ENCODE measurements at places on chromosomes 2 and 18.

DNA sequence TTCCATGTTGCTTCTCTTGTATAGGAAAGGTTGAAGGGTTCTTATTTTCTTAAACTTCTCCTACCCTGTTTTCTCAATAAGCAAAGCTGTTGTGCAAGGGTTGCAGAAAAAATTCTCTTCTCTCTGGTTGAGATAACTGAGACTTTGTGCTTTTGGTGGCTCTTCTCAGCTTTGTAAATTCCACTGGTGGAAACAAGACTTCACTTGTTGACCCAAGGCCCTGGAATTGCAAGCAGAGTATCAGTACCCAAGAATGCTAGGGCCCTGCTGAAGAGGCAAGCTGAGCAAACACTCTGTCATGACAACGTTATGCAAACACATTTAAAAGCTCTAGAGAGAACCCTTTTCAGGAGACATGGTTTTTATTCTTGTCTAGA is 294.7 kb upstream of the EPAS1 start:
- DNase-seq: no peak

DNA sequence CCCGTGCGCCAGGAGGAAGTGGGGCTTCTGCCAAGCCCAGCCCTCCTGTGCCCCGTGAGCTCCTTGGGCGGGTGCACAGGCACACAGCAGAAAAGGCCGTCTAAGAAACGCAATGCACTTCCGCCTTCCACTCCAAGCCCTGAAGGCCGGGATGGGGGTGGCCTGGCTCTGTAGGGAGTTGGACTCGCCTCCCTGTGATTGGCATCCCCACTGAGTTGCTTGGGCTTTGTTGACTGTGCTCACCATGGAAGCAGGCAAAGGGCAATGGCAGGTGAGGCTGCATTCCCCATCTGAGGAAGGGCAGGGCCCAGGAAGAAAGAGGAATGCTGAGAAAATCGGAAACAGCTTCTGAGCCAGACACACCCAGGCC is 66.8 kb downstream of the CRACDL start:
- peak; percentile 84 for DNase-seq

DNA sequence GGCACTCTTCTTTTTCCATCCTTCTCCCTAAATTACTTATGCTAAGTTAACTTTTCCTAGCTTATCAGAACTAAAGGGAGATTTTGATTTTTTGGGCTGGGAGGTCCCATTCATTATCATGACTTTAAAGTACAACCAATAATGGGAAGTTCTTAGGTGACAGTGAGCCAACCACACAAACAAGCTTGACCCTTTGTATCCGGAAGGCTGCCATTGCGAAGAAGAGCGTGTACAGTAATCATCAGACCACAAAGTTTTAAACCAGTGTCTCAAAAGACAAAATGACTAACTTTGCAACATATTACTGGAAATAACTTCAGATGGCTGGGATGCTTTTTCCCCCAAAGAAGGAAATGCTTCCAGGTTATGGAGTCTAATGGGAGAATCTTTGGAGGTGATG is 298.1 kb downstream of the TGIF1 start:
- DNase-seq: no peak

- DNase-seq: no peak
Measured at GRCh38 chr2:174553811-174554493, 43.7 kb downstream of the WIPF1 start.

DNA sequence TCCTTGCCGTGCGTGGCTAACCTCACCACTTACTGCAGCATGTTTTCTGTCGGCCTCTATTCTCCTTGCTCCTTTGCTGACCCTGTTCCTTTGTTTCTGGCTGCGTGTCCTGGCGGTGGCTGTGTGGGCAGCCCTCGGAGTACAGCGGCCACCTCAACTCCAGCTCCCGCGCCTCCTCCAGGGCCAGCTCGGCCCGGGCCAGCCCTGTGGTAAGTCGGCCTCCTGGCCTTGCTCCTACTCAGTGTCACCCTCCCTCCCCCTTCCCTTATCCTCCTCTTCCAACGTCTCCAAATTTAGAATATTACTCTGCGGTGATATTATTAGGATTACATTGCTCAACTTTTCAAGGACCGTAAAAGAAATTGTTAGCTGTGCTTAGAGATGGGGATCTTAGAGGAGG is 59.5 kb upstream of the RBM44 start:
- DNase-seq: no peak

- DNase-seq: no peak
Measured at GRCh38 chr2:46153996-46154753, 143.0 kb upstream of the EPAS1 start.

GRCh38 chr18:68035774-68036522 is 519.4 kb upstream of the DSEL start:
- DNase-seq: no peak

DNA sequence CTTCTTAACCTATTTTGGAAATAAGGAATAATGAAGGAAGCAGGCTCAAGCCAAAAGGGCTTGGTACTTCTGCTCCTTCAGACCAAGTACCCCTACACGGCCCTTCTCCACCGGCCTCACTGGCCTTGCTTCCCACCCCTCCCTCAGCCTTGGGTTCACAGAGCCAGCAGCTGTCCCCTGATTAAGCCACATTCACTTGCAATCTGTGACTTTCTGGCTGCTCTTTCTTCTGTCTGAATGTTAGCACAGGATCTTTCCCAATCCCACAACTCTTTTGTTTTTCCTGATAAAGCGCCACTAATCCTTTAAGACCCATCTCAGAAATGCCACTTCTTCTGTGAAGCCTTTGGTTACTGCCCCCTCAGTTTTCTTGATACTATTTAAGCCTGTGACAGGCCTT is 52.4 kb downstream of the REEP1 start:
- no peak for DNase-seq

DNA sequence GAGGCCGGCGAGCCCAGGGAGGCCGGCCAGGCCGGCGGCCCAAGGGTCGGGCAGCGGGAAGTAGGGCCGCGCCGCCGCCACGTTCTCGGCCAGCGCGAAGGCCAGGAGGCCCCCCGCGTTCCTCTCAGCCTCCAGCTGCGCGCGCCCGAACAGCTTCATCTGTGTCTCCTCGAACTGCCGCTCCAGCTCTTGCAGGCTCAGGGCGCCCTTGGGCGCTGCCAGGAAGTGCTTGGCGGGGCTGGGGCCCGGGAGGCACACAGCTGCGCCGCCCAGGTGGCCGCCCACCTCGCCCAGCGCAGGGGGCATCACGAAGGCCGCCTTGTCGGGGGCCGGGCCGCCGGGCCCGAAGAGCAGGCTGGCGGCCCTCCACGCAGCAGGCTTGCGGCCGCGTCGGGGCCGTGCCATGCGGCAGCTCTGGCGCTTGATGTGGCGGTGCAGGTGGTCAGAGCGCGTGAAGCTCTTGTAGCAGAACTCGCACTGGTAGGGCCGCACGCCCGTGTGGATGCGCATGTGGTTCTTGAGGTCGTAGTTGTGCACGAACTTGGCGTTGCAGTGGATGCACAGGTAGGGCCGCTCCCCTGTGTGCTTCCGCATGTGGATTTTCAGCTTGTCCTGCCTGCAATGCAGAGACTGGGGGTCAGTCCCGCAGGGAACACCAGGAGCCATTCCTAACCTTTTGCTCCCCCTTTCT is 99.0 kb upstream of the SMAD2 start:
- DNase-seq: no peak

DNA sequence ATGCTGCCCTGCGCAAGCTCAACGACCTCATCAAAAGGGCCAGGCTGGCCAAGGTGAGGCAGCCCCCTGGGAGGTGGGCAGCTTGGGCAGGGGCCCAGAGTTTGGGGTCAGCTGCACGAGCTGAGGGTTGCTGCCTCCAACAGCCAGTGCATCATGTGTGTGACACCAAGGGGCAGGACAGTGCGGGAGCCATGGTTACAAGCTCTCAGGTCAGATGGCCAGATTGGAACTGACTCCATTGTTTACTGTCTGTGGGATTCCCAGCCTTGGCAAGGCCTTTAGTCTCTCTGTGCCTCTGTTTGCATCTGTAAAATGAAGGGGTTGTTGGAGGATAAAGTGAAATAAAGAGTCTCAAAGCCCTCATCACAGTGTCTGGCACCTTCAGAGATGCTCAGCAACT is 26.9 kb downstream of the EHD3 start:
- DNase-seq: no peak

GRCh38 chr2:156539086-156539860 is 103.1 kb downstream of the GPD2 start:
- no peak for DNase-seq

DNA sequence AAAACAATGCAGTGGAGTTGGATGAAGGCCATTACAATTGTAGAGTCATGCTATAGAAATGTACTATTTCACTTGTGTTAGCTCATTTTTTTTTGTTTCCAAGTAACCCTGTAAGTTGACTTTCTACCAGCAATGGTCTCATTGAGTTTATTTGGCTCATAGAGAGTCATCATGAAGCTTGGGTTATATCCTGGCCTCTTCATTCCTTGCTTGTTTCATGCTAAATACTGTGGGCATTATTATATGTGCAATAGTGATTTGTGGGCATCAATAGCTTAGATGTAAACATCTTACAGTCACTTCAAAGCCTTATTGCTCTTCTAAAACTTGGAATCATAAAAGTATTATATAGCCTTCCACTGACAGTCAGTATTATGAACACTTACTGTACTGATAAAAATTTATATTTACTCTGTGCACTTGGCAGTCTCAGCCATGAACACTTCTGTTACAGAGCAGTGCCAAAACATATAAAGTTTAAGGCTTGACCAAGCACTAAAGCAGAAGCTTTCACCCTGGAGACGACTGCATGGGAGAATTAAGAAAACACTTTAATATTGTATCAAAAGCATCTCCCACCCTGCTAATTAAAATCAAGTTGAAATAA is 751.2 kb downstream of the SATB2 start:
- no peak for DNase-seq

GRCh38 chr2:236986524-236987330 is 99.0 kb upstream of the COPS8 start:
- peak; percentile 74 for DNase-seq

DNA sequence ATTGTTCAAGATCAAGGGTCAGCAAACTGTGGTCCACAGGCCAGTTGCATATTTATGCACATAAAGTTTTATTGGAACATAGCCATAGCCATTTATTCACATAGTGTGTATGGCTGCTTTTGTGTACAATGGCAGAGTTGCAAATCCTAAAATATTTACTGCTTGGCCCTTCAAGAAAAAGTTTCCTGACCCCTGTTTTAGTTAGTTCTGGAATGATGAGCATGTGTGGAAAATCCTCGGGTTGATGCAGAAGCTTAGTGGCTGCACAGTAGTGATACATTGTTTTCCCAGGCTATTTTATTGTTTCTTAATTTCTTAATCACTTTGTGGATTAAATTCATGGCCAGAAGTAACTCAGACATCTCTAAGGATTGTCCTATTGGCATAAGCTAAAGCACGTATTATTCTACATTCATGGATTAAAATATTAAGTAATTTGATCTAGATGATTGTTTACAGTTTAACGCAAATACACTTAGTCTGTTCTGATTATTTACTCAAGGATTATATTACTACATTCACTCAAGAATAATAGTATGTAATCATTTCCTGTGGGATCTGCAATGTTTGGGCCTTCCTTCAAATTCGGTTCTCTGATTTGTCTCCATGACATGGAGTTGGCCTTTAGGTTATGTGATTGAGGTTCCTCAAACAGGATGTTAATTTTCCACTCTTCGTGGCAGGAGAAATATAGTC is 165.5 kb downstream of the TMEM247 start:
- peak; percentile 0 for DNase-seq

DNA sequence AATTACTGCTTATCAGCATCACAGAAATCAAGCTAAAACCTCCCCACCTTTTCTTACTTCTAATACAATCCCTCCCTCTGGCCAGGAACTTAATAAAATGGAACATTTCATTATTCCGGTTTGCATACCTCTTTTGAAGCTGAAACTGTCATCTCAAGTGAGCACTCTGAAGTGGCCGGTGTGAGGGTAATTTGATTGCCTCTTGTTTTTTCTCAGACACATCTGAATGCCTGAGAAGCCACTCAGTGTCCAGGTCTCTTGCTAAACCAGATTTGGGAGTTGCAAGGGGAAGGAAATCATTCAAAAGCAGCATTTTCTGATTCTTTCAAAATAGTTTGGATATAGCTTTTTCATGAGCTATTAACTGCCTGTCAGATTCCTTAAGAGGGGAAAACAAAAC is 190.3 kb downstream of the C1D start:
- DNase-seq: no peak

GRCh38 chr2:113806217-113806913 is 49.9 kb upstream of the SLC35F5 start:
- DNase-seq: no peak

- no peak for DNase-seq
Measured at GRCh38 chr18:55844382-55844781, 256.4 kb upstream of the TCF4 start.

GRCh38 chr2:219628235-219628985 is 980 bp downstream of the SLC4A3 start:
- DNase-seq: no peak

DNA sequence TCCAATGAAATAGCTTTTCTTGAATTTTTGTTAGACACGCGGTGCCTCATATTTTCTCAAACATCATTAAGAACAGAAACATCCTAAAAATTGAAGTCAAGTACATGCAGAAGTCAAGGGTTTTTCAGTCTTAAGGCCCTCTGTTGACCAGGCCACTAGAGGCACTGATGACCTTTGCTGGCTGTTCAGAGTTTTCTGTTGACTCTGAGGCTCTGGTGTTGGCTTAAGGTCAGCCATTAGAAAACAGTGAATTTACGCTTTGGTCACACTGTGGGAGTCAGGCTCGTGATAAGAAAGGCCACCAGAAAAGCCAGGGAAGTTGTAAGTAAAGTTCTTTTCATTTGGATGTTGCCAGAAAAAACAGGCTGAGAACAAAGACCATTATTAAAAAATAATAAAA is 5.8 kb upstream of the UPP2 start:
- no peak for DNase-seq

DNA sequence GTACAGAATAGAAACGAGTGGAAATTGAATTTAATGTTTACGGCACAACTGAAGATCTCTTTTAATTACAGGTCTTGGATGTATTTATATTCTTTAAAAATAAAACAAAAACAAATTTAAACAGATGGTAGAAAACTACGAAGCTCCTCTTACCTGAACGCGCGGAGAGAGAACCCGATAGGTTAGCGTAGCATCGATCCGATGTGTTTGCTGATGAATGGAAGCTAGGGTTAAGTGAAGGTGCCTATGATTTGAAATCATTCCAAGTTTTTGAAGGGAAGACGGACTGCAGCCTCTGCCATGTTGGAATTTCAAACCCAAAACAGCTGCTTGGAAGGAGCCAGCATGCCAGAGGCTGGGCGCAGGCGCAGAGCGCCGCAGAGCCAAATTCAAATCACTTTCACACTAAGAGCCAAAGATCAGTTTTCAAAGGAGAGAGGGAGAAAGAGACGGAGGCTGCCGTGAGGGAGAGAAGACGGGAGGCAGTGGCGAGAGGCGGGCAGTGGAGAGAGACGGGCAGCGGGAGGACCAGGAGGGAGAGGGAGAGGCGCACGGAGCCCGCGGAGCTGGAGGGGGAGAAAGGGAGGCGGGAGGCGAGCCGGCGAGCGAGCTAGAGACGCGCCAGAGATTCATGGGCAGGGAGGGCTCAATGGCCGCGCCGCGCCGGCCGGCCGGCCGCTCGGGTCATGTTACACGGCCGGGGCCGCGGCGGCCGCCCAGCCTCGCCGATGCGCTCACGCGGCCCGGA is at the start of gene FIGN:
Gene FIGN, minus strand, starts transcription at position 324 of the 748 bp plus-strand sequence. CDS start 1,081 bp downstream, outside the sequence.
- DNase-seq: peak; percentile 57

DNA sequence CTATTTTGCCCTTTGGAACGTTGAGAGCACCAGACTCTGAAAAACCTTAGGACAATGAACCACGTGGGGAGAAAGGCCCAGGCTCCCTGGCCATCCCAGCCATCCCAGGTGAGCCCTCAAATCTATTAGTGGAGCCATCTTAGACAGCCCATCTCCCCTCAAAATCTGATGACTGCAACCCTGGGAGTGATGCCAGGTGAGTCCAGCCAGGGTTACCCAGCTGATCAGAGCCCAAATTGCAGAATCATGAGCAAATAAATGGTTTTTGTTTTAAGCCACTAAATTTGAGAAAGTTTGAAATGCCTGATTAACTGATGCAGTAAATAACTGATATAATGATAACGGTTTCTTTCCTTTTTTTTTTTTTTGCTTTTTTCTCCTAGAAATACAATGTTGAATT is 242.4 kb downstream of the GCA start:
- no peak for DNase-seq
